LoVo (cell line): ENCODE measurements at places on chromosomes 6 and 20.

GRCh38 chr6:9112544-9112943, 677.2 kb upstream of the SLC35B3 start:
- DNase-seq, result no peak

DNA sequence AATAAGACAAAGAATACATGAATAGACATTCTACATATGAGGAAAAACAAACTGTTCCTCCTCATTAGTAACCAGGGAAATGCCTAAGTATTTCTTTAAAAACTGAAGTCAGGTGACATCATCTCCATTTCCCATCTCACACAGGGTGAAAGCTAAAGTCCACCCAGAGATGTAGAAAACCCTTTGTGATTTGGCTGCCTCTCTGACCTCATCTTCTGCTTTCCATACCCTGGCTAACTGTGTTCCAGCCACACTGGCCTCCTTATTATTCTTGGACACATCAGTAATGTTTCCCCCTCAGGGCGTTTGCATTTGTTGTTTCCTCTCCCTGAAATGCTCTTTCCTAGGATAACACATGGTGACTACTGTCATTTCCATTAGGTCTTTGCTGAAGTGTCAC, 40.4 kb downstream of the ESF1 start:
- DNase-seq, result no peak

- DNase-seq, result peak; percentile 78
Measured at GRCh38 chr20:266596-267562, 9.4 kb downstream of the DEFB132 start.

DNA sequence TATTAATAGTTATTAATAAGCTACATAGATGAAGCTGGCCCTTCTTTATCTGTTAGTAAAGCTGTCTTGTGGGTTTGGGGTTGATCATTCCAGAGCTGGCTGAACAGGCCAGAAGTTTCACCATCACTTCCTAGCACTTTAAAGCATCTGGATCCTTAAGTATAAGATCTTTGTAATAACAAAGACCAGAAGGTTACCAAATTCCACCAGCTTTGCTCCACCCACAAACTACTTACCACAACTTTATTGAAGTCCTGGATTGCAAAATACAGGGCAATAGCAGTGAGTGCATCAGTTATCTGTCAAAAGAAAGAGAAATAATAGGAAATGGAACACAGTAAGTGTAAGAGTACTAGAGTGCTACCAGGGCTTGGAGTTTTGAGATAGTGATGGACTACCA, 33.0 kb downstream of the PIGU start:
- DNase-seq, result no peak

GRCh38 chr6:127073222-127073621, 45.2 kb upstream of the RSPO3 start:
- no peak for DNase-seq

DNA sequence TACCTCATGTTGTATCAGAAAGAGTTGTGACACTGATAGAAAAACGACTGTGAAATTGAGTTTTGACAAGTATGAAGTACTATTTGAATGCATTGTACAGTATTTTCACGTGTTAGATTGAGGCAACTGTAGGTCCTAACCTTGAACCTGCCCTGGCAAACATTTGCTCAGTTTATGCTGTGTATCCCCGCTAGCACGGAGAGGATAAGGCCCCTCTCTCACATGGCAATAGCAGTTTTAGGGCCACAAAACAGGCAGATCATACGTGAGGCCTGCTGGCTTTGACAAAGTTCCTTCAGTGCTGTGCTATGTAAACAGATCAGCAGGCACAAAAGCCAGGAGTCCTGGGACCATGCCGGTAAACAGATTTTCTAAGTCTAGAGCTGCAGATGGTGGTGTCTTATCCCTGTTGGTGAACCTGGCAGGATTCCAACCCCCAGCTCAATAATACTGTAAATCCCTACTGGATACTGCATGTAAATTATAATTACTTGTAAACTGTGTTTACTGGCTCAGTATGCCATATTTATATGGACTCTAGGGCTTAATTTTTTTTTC, 23.8 kb upstream of the FAM217A start:
- DNase-seq, result no peak

GRCh38 chr20:41316602-41317545, 657 bp downstream of the ZHX3 start:
- peak; percentile 53 for DNase-seq

- DNase-seq, result no peak
Measured at GRCh38 chr6:159982731-159983506, 14.0 kb downstream of the IGF2R start.

GRCh38 chr6:136304410-136304809, 14.8 kb upstream of the BCLAF1 start:
- no peak for DNase-seq

DNA sequence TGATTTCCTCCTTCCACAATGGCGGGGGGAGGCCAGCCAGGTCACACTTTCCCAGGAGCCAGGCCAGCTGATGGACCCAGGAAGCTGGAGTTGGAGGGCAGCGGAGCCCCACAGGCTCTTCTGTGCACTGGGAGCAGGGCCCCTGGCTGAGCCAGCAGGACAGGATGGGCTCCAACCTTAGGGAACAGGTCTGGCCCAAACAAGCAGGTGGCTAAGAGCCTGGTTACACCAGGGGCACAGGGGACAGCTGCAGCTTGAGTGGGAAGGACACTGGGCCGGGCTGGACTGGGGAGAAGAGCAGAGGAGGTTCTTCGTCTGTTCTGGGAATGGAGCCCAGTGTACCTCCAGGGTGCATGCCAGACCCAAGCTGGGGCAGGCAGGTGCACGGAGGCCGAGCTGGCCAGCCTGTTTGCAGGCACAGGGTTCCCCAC, 102.3 kb downstream of the DLL1 start:
- no peak for DNase-seq

GRCh38 chr20:38266426-38266825, 5.9 kb upstream of the KIAA1755 start:
- DNase-seq, result no peak

DNA sequence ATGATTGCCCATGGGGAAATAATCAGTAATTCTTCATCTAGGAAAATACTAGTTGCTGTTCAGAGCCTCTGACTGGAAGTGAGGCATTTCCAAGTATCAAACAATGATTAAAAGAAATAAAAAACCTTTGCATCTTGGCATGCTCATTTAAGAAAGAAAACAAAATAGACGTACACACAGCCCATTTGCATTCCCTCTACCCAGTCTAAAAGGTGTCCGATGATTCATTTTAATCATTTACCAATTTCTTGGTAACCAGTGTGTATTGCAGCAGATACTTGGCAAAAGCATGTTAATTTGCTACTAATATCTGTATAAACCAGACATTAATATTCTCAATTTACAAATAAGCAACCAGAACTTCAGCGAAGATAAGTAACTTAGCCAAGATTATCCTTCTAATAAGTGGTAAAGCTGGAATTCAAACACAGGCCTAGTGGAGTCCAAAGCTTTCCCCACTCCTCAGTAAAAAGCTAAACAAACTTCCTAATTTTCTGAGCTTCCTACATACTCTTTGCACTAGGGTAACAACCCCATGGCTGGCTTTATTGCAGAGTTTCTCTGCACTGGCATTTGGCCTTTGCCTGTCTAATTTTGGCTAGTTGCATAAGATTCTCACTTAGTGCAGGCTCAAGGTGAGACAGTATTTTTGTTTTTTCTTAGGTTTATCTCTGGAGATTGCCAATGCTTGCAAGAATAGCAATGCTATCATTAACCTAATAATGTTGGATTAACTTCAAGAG, 338.1 kb downstream of the PRKN start:
- DNase-seq, result no peak

DNA sequence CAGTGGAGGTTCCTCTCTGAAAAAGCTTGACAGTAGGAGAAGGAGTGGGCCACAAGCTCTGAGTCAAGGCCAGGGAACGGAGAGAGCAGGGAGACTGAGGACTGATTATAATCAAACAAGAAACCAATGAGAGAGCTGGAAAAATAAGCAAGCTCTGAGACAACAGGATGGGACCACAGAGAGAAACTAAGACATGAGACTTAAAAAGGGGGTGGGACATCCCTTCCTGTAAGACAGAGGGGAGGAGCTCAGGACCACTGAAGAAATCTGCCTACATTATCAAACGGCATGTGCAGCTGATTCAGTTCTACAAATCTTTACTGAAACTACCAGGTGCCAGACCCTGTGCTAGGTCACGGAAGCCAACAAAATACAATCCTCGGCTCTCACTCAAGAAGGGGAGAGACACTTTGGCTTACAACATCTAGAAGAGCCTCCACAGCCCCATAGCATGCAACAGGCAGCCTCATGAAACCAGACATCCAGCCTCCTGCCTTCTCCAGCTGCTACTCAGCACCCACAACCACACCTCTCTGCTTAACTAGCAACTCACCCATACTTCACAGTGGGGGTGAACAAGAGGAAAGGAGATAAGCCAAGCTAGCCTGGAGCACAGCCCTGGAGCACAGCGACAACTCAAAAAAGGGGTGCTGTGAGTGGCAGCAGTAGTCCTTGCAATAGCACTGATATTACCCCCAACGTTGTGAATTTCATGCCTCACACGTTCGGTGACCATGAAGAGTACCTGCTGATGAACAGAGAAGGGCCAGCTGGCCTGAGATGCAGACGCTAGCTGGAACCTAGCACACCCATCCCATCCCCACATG, 39.1 kb upstream of the ANKRD60 start:
- no peak for DNase-seq

DNA sequence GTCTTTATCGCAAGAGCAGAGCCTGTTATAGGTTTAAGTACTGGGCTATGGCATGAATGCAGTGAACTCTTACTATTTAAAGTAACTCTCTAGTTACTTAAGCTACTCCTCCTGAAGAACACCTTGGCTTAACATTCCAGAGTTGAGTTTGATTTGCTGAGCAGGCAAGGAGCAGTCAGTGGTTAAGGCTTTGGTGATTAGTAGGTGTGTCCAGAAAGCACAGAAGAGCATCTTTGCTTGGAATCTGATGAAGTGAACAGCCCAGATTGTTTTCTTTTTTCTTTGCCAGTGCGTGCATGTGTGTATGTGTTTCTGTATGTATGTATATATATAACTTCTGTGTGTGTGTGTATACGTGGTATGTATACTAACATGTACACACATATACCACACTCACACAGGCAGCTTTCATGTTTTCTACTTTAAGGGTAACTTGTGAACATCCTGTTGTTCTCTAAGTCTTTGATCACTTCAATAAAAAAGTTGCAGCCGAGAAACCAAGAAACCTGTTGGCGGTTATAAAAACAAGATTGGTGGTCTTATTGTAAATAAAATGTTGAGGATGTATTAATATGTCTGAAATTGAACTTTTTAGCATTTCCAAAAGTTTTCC, 56.2 kb upstream of the TULP4 start:
- no peak for DNase-seq

- no peak for DNase-seq
Measured at GRCh38 chr6:130324657-130325056, 41.2 kb upstream of the TMEM200A start.

DNA sequence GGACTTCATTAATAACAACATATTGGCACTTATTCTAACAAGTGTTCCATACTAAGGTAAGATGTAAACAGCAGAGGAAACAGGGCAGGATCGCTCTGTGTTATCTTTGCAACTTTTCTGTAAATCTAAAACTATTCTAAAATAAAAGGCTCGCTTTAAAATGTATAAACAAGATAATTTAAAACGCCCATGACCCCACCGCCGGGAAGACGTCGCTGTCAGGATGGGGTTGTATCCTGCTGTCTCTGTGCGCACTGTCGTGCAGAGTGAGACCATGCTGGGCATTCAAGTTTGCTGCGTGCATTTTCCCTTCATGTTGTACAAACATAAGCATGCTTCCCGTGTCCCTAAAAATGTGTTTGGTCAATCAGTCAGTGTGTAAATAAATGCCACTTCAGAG, 255.7 kb downstream of the CDH4 start:
- DNase-seq, result no peak

DNA sequence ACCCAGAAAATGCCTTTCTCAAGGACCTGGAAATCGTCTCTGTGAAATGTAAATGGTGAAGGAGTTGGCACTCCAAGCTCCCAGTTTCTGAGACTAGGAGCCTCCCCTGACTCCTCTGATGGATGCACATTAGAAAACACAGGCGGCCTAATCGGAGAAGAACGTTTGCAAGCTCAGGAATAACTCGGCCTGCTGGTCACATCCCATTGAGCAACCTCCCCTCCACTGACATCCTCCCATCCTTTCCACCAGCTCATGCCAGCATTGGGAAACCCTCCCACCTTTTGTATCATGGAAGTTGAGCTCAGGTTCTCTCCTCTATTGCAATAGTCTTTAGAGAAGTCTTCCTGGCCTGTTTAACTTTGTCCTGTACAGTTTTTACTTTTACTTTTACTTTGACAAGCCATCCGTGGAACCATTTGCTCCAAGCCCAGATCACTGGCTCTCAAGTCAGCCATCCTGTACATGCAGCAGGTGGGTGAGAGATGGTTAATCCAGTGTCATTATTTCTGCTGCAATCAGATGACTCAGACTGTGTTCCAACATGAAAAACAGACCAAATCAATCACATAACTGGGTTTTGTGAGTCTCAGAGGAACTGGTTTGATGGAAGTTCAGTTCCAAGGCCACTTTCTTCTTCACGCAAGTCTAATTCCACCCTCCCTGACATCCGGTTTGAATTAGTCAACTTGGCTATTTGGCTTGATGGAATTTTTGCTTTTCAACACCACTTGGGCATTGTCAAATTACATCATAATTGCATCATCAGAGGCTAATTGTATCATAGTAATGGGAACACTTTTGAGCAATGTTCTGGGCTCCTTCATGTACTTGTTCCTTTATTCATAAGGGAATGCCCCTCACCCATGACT, 619.4 kb upstream of the CDH4 start:
- DNase-seq, result no peak

DNA sequence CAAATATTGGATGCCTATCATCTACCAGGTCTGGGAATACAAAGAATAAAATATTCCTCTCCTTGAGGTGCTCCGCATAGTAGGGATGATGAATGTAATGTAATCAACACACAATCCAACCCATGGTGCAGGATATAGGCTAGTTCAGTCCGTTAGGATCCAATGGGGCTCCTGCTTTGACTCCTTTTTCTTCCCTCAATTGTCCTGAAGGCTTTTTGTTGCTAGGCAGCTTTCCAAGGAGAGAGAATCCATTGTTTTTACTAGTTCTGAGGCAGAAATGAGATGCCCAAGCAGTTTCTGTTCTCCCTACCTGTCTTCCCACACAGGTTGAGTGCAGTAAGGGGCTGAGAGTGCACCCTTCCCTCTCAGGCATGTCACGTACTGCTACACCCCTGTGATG, 12.1 kb downstream of the WRNIP1 start:
- no peak for DNase-seq

DNA sequence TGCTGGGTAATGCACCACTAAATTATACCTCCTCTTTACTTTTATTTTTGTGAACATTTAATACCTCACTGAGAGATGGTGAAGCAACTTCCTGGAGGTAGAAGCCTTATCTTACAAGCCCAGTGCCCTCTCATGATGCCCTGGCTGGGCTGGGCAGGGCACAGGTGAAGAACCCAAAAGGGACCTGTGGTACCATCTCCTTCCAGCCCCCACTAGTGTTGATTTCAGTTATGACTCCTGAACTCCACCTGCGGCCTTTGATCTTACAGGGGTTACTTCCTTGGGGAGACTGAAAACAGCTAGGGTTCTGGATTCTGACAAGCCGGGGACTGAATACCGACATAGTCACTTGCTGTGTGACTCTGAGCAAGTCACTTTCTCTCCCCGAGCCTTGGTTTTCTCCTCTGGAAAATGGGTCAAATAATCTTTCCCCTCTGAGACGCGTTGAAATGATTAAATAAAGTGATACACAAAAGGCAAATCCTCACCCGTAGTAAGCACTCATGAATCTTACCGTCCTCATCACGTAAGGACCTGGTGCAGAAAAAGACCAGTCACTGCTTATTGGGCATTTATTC, 1.2 kb downstream of the SLC13A3 start:
- DNase-seq, result no peak

GRCh38 chr20:2124564-2125213, 23.1 kb downstream of the STK35 start:
- DNase-seq, result no peak
